NCI-H1694 treated with DMSO at 0.1 percent for 48 hours (cell line): ENCODE measurements at places on chromosomes 4 and X.
A peak's percentile ranks its signal among the peaks of the same experiment; 100 is the strongest.

DNA sequence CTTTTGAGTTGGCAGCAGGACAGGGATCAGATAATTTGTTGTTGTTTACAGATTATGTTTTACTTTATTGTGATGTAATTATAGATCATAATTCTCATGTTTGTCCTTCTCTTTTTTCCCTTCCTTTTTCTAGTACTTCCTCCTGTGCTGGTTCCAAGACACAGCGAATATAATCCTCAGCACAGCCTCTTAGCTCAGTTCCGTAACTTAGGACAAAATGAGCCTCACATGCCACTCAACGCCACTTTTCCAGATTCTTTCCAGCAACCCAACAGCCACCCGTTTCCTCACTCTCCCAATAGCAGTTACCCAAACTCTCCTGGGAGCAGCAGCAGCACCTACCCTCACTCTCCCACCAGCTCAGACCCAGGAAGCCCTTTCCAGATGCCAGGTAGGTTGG, 58.0 kb downstream of the SMAD1 start:
- no peak for DNase-seq

- DNase-seq, result no peak
Measured at GRCh38 chrX:109889289-109890006, 113.5 kb upstream of the TMEM164 start.

- DNase-seq, result no peak
Measured at GRCh38 chr4:182074810-182075209, 168.4 kb upstream of the TENM3 start.

DNA sequence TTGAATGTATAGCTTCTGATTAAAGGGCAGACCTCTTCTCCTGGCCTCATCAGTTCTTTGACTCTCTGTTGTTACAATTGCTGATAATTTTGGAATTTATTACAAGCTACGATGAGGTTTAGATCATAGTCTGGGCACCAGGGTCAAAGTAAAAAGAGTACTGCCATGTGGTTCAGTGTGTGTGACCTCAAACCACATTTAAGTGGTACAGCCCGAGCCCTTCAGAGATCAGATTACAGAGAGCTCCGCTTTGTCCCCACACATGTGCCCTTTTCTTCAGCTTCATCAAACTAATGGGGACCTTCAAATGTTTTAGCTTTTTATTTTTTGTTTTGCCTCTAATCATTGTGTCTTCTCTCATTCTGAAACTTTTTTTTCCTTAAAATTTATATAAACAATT, 37.1 kb downstream of the SPANXN2 start:
- DNase-seq, result no peak

DNA sequence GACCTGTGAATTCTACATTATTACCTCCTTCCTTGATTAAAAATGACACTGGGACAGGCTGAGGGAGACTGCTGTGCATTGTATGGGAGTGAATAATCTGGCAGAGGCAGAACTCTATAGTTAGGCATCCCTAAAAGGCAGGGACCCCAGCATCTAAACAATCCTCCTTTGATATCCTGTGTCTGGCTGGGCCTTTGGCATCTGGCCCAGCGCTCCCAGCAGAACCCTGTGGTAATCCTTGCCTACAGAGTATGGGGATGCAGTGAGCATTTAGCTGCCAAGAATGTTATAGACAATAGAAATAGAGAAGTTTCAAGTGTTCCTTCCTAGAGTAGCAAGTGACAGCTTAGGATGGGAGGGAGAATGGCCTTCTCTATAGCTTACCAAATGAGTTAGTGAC, 38.5 kb downstream of the ZCCHC12 start:
- no peak for DNase-seq

GRCh38 chrX:12378253-12378652, 240.0 kb downstream of the FRMPD4 start:
- no peak for DNase-seq

DNA sequence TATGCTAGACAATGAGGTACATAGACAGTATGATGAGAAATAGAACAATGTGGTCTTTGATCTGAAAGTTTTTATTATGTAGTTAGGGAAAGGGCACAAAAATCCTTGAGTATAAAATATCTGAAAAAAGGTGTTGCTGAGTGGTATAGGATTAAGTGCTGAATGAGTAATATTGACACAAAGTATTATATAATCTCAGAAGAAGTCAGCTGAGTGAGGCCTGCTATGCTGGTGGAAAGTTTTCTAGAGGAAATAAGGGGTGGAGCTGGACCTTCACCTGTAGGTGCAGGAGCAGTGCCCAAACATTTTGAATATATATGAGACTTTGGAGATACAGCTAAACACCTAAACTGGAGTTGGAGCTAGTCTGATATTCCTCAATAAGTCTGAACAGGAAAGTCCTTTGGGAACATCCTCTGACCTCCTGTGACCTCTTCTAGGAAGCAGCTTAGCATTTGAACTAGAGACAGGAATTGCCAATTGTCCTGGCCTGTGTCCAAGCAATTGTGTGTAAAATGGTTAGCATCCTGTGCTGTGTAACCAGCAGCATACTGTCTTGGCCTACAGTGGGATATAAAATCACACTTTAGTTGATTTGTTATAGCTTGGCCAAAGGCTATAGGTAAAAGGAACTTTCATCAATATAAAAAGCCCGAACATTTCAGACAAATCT, 285.3 kb downstream of the ANKRD50 start:
- no peak for DNase-seq

DNA sequence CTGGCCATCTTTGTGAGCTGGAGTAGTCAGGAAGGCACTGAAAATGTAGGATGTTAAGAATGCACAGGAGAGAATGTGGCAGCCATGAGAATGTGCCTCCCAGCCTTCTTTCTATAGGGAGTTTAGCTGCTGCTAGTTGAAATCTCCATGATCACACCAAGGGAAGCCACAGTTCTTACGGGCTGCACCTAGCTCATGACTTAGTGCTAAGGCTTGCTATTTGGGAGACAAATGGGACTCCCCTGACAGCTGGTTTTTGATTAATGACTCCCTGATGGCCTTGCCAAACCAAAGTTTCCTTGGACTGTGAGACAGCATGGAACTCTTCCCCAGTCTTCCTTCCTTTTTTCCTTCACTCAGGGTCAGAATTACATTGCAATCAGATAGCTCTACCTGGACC, 9.2 kb downstream of the CTSO start:
- DNase-seq, result no peak

DNA sequence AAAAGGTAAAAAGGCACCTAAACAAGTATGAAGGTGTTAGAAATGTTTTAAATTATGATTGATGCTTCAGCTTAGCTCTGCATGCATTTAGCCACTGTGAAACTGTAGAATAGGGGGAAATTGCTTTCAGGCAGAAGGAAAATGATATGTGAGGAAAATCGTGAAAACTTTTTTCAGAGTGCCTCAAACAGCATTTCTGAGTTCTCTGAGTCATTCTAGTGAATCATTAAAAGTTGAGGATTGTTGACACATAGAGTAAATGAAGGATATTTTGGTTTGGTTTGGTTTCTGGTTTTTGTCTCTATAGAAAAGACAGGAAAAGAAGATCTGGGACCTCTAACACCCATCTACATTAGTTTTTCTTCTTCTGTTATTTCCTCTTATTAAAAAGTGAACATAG, 332.5 kb upstream of the TRAM1L1 start:
- no peak for DNase-seq

GRCh38 chrX:81261576-81261975, 59.7 kb downstream of the SH3BGRL start:
- DNase-seq, result no peak

GRCh38 chrX:47361538-47362511, 8.6 kb upstream of the ZNF157 start:
- DNase-seq, result peak; percentile 75

DNA sequence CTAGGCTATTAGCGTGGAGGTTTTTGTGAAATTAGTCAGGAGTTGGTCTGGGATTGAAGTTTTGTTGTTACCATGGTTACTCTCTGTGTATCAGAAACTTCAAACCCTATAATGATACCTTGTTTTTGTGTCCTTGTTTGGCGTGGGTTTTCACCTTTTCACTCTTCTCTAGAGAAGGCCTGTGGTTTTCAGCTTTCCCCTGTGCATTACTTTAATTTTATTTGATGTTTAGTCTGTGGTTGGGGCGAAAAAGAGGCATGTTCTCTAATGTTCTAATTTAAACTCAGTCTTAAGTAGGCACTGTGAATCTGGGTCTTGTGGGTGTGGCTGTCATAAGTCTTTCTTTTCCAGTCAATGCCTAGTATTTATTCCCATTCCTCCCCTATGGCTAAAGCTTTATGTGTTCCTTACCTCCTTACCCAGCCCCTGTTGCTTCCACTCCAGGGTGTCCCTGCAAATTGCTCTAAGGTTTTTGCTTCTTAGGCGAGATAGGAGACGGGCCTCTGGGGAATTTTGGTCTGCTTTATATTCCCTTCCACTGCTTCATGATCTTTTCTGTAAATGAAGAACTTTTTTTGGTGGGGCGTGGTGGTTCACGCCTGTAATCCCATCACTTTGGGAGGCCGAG, 326.3 kb upstream of the ZCCHC13 start:
- DNase-seq, result no peak

GRCh38 chrX:44104699-44105098, 131.5 kb upstream of the NDP start:
- no peak for DNase-seq

DNA sequence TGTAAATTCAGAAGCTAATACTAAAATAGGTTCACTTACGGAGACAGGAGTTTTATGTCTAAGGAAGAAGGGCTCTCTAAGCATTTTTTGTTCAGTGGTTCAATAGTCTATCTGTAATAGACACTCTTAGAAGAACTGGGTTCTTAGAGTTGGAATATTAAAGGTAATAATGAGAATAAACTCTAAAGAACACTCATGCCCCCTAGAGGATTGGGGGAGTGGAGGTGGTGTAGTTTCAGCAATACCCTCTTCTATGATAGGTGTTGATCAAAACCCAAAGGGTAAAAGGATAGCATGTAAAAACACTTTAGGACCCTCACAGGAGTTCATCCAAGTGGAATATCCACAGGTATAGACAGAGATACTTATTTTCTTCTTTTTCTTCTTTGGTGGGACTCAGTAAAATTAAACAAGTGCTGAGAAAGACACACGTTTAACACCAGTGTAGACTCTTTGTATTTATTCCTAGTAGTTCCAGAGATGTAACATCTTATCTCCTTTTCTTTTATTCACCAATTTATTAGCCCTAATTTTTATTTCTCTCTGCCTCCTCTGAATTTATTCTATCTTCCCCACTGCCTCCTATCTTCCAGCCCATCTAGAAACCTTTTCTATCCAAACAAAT, 25.7 kb upstream of the MND1 start:
- DNase-seq, result peak; percentile 53

DNA sequence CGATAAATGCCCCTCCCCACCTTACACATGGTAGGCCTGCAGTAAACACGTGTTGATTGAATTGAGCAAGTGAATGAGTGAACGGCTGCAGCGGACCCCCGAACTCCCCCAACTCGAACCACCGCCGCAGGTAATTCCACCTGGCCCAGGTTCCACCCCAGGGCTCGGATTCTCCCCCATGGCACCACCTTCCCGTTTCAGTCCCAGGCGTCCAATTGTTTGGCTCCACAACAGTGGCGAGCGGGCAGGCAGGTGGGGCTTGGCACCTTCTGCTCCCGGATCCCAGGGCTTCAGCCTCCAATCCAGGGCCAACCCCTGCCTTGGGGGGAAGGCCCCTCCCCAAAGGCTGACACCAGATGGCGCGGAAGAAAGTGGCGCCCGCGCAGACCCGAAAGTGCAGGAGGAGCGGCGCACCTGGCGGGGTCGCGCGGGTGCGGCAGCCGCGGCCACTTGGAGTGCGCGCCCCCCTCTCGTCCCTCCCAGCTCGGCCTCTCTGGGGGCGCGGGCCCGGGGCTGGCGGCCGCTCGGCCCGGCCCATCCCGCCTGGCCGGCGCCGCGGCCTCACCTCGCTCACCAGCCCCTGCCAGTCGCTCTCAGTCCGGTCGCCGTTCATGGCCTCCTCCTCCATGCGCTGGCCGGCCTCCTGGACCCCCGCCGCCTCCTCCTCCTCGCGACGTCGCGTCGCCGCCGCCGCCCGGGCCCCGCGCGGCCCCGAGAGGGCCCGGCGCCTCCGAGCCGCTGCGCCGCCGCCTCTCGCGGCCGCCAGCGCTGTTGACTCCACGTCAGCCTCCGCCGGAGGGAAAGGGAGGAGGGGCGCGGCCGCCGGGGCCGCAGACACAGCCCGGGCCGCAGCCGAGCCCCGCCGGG, at the start of gene CCDC149:
CCDC149 (minus strand) TSS at position 791 of the 867 bp plus-strand sequence; CDS start at position 613, 178 bp downstream.
- DNase-seq, result peak; percentile 59

- no peak for DNase-seq
Measured at GRCh38 chr4:188175288-188175687, 36.0 kb downstream of the TRIML1 start.

DNA sequence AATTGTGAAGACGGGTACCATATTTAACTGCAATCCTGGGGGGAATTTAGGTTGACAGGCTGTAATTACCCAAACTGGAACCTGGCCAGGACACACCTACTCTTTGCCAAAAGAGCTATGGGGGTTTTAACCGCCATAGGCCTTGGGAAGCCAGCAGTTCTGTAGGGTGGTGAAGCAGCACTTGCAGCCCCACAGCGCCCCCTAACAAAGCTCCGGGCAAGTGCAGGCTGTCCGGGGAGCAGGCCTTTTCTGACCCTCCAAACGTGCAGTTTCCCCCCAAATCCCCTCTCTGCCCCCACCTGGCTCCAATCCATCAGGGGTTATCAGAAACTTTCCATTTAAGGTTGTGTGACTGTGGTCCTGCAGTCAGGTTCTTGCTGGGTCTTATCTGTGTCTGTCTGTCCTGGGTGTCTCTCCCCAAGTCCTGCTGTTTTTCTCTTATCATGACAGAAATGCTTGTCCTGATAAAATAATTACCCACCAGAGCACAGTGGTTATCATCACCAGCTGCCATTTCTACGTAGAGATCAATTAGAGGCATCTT, 350.9 kb downstream of the MID1IP1 start:
- peak; percentile 74 for DNase-seq

GRCh38 chr4:123127218-123127617, 204.8 kb upstream of the NUDT6 start:
- peak; percentile 0 for DNase-seq

- DNase-seq, result no peak
Measured at GRCh38 chrX:119622356-119623232, 16.4 kb upstream of the NKRF start.

- DNase-seq, result peak; percentile 22
Measured at GRCh38 chr4:156255230-156256007, 301.8 kb upstream of the CTSO start.

GRCh38 chr4:168167714-168168284, 75.5 kb downstream of the ANXA10 start:
- DNase-seq, result no peak

- DNase-seq, result no peak
Measured at GRCh38 chrX:119583431-119584059, 9.2 kb downstream of the UBE2A start.

GRCh38 chrX:144586756-144587155, 660.5 kb upstream of the SPANXN1 start:
- no peak for DNase-seq

GRCh38 chr4:52105276-52105675, 54.2 kb downstream of the SPATA18 start:
- no peak for DNase-seq

- DNase-seq, result peak; percentile 53
Measured at GRCh38 chrX:53435997-53436396, 1.8 kb upstream of the HSD17B10 start.

DNA sequence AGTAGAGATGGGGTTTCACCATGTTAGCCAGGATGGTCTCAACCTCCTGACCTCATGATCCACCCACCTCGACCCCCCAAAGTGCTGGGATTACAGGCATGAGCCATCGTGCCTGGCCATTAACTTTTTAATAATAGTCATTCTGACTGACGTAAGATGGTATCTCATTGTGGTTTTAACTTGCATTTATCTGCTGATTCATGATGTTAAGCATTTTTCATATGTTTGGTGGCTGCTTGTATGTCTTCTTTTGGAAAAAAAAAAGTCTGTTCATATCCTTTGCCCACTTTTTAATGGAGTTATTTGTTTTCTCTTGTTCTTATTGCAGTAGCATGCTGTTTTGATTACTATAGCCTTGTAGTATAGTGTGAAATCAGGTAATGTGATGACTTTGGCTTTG, 45.8 kb downstream of the ANXA10 start:
- no peak for DNase-seq

GRCh38 chr4:65645185-65645584, 25.1 kb downstream of the EPHA5 start:
- DNase-seq, result no peak
